HAP-1 (cell line): ENCODE measurements at places on chromosomes 2 and 18.

GRCh38 chr2:136703214-136703613 is 62.1 kb upstream of the THSD7B start:
- no peak for DNase-seq

- DNase-seq = no peak
These were observed 56.5 kb downstream of the TTC39C start for GRCh38 chr18:24071029-24071428.

- DNase-seq = peak; percentile 57
These were observed 748 bp upstream of the ZNF804A start for GRCh38 chr2:184597571-184597991.

DNA sequence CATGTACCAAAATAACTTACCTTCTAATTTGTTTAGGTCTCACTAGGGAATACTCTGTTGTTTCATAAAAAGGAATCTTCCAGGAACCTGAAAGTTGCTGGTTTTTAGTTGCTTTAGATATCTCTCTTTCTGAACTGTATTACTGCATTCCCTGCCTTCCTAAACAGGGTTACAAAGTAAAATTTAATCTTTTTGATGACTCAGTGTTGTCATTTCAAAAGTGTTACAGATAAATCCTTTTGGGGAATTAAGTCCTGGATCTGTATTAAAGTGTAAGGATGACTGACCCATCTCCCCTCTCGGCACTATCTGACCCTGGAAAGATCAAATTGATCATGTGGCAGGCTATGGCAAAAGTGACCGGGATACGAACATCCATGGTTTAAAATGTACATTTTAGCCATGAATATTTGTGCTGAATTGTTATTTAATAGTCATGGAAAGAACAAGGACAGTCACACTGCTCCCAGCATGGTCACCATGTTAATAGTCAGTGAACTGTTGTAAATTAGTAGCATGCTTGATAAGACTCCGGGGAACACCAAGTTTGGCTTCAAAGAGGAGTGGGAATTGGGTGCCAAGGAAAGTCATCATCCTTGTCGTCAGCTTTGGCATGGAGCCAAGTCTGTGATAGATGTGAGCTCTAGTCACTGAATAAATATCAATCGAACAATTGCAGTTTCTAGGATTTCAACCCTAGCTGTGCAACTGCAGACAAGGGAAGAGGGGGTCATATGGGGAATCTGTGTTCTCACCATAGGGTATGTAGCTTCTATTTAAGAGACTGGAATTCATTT is 4.2 kb downstream of the PLEKHA3 start:
- no peak for DNase-seq

- no peak for DNase-seq
These were observed 83.0 kb downstream of the STPG4 start for GRCh38 chr2:47072018-47072691.

DNA sequence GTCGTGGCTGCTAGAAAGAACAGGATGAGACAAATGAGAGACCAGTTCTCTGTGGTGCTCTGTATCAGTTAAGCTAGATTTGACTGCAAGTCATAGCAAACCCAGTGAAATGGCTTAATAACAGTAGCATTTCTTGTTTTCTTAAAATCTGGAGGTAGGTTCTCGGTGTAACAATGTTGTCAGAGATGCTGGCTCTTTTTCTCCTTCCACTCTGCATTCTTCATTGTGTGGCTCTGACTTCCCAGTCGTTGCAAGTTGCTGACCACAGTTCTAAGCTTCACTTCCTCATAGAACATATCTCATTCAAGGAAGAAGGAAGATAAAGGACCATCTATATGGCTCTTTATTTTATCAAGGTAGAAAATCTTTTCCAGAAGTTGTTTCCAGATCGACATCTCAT is 7.9 kb upstream of the CKAP2L start:
- DNase-seq = no peak

- DNase-seq = no peak
These were observed 147.3 kb downstream of the ZFP36L2 start for GRCh38 chr2:43078781-43079755.

GRCh38 chr2:136331226-136331625 is 213.3 kb upstream of the CXCR4 start:
- DNase-seq = no peak

DNA sequence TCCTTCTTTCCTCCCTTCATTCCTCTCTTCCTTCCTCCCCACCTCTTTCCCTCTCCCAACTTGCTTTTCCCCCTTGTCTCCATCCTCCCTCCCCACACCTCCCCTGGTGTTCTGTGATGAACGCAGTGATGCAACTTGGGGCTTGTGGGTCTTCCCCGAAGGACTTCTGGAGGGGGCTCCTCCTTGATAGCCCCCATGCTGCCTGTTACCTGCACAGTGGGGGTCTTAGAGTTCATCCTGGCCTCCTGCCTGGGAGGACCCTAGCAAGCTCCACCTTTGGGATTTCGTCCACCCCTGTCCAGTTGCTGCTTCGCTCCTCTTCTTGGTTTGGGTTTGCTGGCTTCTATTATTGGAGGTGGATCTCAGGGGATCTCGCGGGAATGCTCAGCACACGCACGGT is 43.7 kb upstream of the AFF3 start:
- DNase-seq = no peak

DNA sequence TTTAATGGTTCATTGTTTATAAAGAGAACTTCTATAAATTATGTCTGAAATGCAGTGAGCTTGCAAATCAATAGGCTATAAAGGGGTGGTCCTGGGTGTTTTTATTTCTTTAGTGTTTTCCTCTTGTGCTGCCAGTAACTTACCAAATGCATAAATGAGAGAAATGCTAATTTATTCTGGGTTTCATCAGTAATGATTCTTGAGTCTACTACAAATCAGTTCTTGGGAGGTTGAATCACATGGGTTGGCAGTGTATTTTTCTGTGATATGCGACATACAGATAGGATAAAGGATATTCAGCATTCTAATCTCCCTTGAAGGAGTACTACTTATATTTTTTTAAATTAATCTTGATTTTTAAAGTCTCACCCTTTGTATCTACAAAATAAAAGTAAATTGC is 170.1 kb upstream of the UNC80 start:
- no peak for DNase-seq

GRCh38 chr18:44943311-44943881 is 262.7 kb downstream of the SETBP1 start:
- DNase-seq = no peak

- DNase-seq = peak; percentile 76
These were observed 52.8 kb downstream of the CLASP1 start for GRCh38 chr2:121596221-121597080.

DNA sequence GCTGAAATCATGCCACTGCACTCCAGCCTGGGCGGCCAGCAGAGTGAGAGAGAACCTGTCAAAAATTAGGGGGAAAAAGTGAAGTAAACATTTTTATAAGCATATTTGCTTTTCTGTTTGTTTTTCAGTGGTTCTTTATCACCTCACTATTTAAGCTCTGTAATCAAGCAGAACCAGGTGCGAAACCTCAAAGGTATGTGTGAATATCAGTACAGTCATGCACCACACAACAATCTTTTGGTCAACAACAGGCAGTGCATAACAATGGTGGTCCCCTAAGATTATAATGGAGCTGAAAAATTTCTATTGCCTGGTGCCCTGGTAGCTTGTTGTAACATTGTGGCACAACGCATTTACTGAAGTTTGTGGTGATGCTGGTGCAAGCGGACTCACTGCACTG is 167.4 kb upstream of the STON1 start:
- DNase-seq = no peak

GRCh38 chr2:157538064-157538463 is 90.6 kb downstream of the ACVR1C start:
- DNase-seq = no peak

DNA sequence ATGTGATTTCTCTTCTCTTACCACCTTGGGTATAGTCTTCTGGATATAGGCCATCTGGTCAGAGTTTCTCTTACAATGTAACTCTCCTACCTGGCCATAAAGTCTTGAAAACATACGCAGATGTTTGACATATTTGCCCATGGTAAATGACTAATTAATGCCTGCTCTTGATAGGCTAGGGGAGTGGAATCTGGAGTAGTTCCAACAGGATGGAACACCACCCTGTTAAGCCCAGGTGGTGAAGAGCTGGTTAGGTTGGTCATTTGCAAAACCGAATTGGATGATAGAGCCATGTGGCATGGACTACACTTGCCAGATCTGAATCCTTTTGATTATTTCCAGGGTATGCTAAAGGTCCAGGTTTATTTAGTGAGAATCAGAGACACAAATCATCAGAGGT is 36.5 kb downstream of the HADHB start:
- DNase-seq = no peak

- no peak for DNase-seq
These were observed 119.2 kb downstream of the BABAM2 start for GRCh38 chr2:28009732-28010131.

GRCh38 chr2:121897335-121897970 is 142.0 kb downstream of the TSN start:
- DNase-seq = peak; percentile 38

GRCh38 chr2:119122663-119123062 is 35.9 kb downstream of the C1QL2 start:
- DNase-seq = no peak

DNA sequence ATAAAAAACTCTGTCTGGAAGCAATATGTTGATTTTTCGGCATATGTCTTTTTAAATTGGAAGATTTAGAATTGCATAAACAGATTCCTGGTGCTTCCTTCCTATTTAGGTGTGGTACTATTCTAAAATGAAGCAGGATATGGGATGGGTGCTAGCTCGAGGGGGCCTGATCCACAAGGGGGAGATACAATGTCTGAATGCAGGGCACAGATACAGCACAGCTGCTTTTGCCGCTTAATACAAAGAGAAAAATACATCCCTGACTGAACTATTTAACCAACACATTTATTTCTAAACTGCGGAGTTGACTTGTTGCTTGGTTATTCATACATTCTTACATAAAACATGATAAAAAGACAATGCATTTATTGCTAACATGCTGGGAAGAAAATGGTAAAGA is 169.1 kb downstream of the TMEFF2 start:
- no peak for DNase-seq
